NCI-H226 (cell line): ENCODE measurements at places on chromosomes 1 and 21.

DNA sequence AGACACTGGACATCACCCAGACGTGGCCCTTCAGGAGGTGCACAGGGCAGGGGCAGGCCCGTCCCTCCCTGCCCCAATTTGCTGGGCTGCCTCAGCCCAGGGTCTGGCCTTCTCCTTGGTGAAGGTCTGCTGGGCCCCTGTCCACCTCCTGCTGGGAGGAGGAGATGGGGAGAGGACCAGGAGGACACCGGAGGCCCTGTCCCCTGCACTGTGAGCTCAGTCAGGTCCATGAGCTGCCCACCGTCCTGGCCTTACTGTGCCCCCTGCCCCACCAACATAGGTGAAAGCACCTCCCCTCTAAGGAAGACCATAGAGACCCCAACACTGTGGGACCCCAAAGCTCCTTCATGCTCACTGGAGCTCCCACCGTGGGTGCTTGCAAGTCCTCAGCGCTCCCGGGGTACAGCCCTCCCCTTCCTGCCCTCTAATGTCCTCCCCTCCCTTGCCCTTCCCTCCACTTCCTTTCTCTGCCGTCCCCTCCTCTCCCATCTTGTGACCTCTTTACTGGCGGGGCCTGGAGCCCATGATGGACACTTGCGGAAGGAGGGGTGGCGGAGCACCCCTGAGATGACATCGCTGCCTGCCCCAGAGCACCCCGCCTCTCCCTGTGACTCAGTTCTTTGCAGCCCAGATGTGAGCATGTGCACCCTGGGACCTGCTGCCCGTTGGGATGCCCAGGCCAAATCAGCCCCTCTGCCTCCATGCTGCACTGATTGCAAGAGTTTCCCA is 4.6 kb downstream of the LRRC3 start:
- DNase-seq: no peak

DNA sequence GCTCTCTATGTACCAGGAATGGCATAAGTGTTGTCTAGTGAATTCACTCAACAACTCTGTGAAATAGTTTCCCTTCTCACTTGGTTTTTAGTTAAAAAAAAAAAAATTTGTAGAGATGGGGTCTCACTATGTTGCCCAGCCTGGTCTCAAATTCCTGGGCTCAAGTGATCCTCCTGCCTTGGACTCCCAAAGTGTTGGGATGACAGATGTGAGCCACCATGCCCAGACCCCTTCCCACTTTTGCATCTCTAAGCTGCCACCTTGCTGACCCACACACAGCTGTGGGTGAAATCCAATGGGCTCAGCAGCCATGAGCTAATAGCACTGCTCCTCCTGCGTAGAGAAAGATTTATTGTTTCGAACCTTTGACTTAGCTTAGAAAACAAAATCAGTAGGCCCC is 33.5 kb downstream of the NEK2 start:
- DNase-seq: no peak

DNA sequence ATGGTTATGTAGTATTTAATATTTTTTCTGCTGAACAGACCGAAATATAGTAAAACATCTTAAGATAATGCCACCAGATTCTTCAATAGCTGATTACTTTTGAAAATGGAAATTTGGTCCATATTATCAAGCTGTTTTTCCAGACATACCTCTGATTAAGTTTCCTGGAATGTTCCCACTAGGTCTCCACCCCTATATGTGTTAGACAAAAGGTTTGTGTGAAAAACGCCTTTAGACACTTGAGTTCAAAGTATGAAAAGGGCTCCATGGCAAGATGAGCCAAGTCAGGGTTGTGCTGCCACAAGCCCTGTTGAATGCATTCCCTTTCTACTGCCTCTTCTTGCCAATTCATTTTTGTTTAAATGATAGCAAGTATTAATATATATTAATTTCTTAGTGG is 52.7 kb downstream of the ZBTB17 start:
- DNase-seq: peak; percentile 75

DNA sequence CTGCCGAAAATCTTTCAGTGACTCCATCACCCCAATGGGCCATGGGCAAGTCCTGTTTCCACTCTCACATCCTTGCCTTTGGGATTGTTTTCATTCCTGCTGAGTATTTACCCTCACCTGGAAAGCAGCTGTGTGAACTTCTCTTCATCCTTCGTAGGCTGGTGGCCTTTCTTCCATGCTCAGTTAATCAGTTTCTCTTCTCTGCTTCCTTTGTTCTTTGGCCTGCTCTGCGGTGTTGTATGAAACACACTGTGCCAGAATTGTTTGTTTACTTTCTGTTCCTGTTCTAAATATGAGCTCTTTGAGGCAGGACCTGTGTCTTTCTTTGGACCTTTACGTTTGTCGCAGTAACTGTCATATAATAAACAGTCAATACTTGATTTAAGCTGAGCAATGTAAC is 48.6 kb downstream of the ITSN1 start:
- no peak for DNase-seq

DNA sequence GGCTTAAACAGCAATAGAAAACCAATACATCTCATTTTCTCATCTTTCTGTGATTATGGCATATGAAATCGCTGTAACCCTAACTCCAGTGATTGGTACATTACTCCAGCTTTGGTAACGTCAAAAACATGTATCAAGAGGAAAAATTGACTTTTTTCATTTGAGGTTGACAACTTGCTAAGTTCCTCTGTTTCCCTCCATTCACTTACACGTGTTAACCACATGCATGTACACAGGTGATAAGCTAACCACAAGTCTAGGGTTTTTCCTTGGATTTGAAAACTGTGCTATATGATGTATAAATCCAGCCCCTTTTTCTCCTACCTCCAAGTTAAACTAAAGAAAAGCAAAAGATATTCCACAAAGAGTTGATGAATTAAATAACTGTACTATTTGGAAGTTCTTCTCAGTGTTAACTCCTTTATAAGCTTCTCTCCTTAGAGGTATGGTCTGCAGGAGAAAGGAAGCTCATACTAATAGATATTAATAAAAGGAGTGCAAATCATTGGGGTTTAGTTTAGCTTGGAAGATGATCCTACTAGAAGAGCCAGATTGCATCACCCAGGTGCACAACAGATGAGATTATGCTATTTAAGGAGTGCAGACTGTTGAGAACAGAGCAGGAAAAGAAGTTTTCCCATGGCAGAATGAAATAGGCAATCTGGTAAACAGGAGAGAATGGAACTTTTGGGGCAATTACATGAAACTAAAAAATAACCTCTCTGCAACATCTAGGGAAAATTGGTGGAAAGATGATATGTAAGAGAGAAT is 277.9 kb downstream of the GRIK1 start:
- no peak for DNase-seq

- no peak for DNase-seq
Observed at GRCh38 chr1:224668984-224669383, 52.9 kb downstream of the CNIH3 start.

GRCh38 chr1:18949686-18950400 is 6.6 kb downstream of the IFFO2 start:
- no peak for DNase-seq

- no peak for DNase-seq
Observed at GRCh38 chr21:39097981-39098380, 85.3 kb downstream of the PSMG1 start.

- no peak for DNase-seq
Observed at GRCh38 chr1:115556236-115556635, 85.5 kb upstream of the VANGL1 start.

GRCh38 chr1:218459450-218459849 is 114.3 kb downstream of the TGFB2 start:
- no peak for DNase-seq

- no peak for DNase-seq
Observed at GRCh38 chr1:167923324-167924056, 9.6 kb upstream of the ADCY10 start.

DNA sequence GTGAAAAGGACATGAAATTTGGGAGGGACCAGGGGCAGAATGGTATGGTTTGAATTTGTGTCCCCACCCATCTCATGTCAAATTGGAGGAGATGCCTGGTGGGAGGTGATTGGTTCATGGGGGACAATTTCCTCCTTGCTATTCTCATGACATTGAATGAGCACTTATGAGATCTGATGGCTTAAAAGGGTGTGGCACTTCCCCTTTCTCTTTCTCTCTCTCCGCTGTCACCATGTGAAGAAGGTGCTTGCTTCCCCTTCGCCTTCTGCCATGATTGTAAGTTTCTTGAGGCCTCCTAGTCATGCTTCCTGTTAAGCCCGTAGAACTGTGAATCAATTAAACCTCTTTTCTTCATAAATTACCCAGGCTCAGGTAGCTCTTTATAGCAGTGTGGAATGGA is 7.6 kb upstream of the GBP4 start:
- DNase-seq: no peak

- no peak for DNase-seq
Observed at GRCh38 chr1:17869815-17870214, 114.7 kb downstream of the ACTL8 start.

- peak; percentile 10 for DNase-seq
Observed at GRCh38 chr1:51607681-51608095, 9.2 kb upstream of the OSBPL9 start.

DNA sequence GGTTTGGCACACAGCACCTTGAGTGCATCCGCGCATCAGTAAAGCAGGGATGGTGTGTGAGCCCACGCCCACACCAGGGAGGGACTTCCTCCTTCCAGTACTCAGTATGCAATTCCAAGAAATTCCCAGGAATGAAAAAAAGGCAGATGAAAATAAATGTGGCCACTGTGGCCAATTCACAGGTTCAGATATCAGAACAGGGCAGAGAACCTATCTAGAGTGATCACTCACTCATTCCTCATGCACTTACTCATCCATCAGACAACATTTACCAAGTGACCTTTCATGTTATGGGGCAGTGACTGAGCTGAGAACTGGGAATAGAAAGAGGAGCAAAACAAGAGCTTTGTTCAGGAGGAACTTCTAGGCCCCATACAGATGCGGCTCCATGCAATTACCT is 113.7 kb downstream of the ZSCAN20 start:
- peak; percentile 33 for DNase-seq

- peak; percentile 29 for DNase-seq
Observed at GRCh38 chr1:42439940-42440339, 15.9 kb downstream of the ZMYND12 start.

DNA sequence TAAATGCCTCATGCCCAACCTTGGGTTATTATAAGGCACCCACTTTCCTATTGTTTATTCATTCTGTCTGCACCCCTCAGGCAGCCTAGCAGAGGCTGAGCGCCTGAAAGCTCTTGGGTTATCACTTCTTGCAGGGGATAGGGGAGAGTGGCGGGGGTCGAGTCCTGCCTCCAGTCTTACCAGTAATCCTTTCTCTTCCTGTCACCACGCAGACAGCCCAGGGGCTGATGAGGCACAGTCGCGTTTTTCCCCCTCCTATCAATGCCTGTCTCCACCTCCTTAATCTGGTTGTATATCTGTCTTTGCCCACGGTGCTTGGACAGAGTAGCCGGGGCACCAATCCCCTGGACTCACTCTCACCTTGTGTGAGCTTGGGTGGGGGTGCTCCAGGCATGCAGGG is 733.1 kb downstream of the MATN1 start:
- DNase-seq: no peak

DNA sequence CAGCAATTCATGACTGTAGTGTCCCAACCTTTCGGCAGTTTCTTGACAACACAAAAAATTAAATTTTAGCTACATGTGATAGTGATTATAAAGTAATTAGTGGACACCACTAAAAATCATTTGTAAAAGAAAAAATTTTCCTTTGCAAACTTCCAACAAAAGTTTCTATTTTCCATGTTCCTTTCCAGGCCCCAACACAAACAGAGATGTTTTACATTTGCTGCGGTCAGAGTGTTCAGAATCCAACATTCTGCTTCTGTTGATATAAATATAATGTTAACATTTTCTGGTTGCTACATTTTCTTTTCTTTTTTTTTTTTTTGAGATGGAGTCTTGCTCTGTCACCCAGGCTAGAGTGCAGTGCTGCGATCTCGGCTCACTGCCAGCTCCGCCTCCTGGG is 54.9 kb upstream of the WLS start:
- DNase-seq: no peak

DNA sequence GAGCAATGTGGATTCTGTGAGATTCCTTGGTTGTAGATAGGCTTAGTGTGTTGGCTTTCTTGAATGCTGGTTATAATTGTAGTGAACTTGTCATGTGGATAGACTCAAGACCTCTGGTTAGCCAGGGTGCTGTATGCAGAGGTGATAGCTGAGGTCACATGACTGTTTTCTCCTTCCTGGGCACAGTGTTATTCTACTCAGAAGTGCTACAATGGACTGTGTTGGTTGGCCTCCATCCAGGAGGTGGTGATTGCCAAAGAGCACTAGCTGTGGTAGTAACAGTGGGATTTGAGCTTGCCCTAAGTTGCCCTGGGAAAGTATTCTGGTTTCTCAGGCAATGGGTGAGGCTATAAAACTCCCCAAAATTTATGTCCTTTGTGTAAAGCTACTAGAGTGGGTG is 71.6 kb downstream of the SH3BGR start:
- DNase-seq: no peak

DNA sequence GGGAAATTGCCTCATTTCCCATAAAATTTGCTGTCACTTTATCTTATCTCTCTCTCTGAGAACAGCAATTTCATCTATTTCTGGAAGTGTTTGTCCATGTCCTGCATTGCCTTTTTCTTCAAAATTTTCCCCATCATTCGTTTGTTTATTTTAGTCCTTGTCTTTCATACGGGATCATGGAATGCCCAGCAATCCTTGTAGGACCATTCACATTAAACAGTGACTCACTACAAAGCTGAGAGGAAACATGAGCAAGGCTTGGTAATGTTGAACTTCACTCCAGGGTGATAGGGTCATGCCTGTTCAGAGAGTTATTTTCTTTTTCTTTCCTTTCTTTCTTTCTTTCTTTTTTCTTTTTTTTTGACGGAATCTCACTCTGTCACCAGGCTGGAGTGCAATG is 32.2 kb upstream of the HNRNPU start:
- peak; percentile 51 for DNase-seq

GRCh38 chr1:157004806-157005205 is 40.7 kb downstream of the ARHGEF11 start:
- no peak for DNase-seq

GRCh38 chr1:61050541-61051442 is 31.6 kb upstream of the NFIA start:
- DNase-seq: no peak

DNA sequence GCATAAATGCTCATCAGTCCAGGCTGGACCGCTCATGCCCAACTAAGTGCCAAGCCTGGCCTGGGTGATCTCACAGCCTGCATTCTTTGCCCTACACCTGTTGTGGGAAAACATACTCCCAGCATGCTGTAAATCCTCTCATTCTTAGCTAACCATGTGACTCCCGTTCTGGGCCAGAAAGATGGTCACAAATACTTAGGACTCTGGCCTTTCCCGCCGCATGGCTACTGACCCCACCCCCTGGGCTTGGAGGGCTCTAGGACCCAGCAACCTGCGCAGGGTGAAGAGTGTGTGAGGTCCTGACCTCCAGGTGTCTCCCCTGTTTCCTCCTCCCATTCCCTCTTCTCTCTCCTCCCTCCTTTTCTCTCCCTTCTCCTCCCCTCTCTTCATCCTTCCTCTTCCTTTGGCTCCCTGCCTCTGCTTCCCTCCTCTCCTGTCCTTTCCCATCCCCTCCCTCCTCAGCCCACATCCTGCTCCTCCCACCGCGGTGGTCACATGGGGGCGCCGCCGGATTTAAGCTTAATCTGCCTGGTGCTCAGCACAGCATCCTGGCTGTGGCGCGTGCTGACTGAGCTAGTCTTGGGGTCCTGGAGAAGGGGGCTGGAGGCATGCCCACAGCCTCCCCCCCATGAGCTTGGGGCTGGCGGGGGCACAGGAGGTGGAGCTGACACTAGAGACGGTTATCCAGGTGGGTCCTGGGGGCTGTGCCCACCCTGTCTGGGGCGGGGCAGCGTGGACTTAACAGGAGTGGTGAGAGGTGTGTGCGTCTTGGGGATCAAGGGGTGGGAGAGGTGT is at the start of gene CROCC:
CROCC (plus strand) TSS at position 541 of the 795 bp plus-strand sequence; CDS start at position 629, 88 bp downstream.
- peak; percentile 73 for DNase-seq
